NCI-H2171 treated with DMSO at 0.1 percent for 48 hours (cell line): ENCODE measurements at places on chromosomes 1 and 21.

- no peak for DNase-seq
These were observed 42.8 kb upstream of the USP24 start for GRCh38 chr1:55257958-55258357.

- DNase-seq = no peak
These were observed 68.5 kb downstream of the HHAT start for GRCh38 chr1:210397252-210397651.

GRCh38 chr1:23023174-23023845 lies 4.0 kb downstream of the KDM1A start:
- DNase-seq = no peak

GRCh38 chr1:174550296-174550695 lies 102.5 kb downstream of the GPR52 start:
- no peak for DNase-seq

GRCh38 chr1:13816016-13816760 lies 116.2 kb downstream of the PRDM2 start:
- DNase-seq = no peak

DNA sequence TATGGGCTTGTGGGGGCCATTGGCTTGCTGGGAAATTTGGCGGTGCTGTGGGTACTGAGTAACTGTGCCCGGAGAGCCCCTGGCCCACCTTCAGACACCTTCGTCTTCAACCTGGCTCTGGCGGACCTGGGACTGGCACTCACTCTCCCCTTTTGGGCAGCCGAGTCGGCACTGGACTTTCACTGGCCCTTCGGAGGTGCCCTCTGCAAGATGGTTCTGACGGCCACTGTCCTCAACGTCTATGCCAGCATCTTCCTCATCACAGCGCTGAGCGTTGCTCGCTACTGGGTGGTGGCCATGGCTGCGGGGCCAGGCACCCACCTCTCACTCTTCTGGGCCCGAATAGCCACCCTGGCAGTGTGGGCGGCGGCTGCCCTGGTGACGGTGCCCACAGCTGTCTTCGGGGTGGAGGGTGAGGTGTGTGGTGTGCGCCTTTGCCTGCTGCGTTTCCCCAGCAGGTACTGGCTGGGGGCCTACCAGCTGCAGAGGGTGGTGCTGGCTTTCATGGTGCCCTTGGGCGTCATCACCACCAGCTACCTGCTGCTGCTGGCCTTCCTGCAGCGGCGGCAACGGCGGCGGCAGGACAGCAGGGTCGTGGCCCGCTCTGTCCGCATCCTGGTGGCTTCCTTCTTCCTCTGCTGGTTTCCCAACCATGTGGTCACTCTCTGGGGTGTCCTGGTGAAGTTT lies 550 bp downstream of the RXFP4 start:
- no peak for DNase-seq

DNA sequence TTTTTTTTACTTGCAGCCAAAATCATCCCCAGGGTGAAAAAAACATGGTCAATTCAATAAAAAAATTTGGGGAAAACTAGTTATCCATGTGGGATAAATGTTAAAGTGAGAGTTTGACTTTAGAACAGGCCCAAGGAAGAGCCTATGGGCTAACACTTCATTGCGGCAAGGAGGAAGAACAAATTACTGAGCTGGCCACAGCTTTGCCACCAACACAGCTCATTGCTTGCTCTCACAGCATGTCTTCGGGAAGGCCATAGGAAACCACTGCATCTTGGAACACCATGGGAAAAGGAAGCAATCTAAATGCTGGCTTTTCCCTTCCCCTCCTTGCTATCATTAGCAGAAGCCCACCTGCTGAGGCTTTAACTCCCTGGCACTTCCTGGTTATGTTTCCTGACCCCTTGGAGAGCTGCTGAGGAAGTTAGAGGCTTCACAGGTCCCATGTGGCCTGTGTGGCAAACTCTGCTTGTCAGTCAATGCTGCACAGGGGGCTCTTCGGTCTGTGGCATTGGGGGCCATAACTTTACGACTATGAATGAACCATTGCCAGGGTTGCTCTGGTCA lies 86.0 kb downstream of the SLC25A24 start:
- no peak for DNase-seq

GRCh38 chr1:28281608-28282425 lies 22.5 kb downstream of the SESN2 start:
- DNase-seq = no peak

DNA sequence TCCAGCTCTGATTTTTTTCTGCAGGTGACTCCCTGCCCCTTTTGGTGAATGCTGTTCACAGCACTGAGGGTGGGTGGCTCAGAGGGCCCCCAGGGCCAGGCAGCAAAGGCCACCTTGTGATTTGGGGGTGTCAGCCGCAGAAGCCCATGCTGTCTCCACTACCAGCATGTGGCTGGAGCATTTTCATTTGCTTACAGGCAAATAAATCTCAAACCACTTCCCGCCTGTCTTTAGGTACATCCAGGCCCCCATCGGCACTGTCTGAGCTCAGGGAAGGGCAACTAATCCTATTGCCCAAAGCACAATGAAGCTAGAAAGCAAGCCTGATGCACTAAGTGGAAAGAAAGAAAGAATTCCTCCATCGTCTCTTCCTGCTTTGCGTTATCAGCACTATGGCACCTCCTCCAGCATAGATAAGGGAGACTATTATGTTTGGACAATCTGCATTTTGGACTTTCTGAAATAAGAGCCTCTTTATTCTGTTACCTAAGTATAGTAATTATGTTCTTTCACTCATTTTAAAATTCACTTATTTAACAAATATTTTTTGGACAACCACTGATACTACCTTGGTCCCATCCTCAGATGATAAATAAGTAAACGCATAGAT lies 100.5 kb upstream of the TLR5 start:
- no peak for DNase-seq

GRCh38 chr1:29602203-29602602 lies 365.9 kb downstream of the PTPRU start:
- DNase-seq = no peak

GRCh38 chr1:214566158-214567104 lies 15.0 kb upstream of the PTPN14 start:
- no peak for DNase-seq

GRCh38 chr1:162062542-162063015 lies 6.9 kb upstream of the NOS1AP start:
- peak; percentile 85 for DNase-seq

DNA sequence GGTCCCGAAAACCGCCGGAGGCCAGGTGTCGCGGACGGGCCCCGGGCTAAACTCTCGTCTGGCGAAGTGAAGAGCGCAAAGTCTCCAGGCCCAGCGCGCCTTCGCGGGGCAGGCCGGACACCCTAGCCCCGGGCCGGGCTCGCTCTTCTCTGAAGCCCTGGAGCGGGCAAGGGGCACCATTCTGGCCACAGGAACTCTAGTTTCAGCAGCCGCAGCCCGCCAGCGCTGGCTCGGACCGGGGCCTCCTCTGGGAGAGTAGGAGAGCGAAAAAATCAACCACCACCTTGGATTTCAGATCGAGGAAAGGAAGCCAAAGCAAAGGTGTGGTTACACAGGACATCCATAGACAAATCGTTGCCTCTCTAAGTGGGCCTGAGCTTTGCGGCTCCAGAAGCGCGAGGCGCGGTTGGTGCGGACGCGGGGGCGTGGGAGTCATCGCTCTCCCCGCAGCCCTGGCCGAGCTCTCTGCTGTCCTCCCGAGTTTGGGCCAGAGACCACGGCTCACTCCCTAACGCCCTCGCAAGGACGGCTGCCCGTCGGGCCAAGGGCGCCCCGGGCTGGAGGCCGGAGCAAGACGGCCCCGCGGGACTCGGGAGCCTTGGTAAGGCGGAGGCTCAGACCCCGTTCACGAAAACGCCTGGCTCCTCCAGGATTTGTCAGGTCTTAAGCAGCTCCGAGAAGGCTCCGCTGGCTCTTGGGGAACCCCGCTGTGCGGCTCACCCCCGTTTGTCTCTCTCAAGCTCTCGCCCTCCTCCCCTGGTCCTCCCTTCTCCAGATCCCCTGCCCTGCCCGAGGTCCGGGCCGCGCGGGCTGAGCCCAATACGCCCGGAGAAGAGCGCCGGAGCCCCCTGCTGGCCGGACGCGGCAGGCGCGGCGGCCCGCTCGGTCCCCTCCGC lies 132.9 kb upstream of the DPYD start:
- DNase-seq = peak; percentile 37

GRCh38 chr1:228900886-228901392 lies 165.7 kb downstream of the RHOU start:
- DNase-seq = no peak

GRCh38 chr21:36193200-36193599 lies 36.6 kb downstream of the DOP1B start:
- DNase-seq = no peak

GRCh38 chr1:26529655-26530409 lies at the start of gene RPS6KA1:
RPS6KA1 (plus strand) TSS chr1:26529761; CDS start chr1:26529921, 160 bp downstream.
- peak; percentile 68 for DNase-seq

GRCh38 chr1:172219966-172220365 lies 200.5 kb upstream of the C1orf105 start:
- DNase-seq = no peak

DNA sequence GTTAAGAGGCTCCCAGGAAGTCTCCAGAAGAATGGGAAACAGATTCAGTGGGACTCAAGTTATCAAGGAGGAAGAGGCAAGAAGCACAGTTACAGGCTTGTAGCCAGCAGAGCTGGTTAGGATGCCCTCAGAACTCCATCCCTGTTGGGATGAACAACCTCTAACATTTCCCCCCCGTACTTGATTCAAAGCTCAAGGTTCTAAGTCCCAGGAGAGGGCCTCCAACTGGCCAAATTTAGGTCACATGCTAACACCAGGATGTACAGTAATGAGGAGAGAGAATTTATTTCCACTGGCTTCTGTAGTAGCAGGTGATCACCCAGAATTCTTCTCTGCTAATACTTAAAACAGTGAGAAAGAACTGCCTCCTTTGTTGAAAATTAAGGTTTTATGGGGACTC lies 22.3 kb upstream of the HSPA13 start:
- DNase-seq = no peak

GRCh38 chr1:172883844-172884243 lies 166.9 kb downstream of the TNFSF18 start:
- no peak for DNase-seq

DNA sequence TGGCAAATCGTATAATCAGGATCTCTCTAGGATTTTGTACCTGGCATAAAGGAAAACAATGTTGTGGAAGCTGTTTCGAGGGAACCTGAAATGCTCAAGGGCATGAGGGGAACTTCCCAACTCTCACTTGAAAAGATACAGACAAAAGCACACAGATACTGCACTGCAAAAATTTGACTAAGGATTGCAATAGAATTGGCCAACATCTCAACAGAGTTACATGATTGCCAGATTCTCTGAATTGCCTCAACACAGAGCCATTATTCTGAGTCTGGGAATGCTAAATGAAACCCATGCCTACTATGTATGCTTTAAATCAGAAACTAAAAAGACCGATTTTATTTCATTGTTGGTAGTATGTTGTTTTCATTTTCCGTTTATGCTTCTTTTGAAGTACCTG lies 16.0 kb downstream of the KRTAP19-8 start:
- no peak for DNase-seq

- no peak for DNase-seq
These were observed 31.9 kb upstream of the LYPD8 start for GRCh38 chr1:248787430-248787829.

DNA sequence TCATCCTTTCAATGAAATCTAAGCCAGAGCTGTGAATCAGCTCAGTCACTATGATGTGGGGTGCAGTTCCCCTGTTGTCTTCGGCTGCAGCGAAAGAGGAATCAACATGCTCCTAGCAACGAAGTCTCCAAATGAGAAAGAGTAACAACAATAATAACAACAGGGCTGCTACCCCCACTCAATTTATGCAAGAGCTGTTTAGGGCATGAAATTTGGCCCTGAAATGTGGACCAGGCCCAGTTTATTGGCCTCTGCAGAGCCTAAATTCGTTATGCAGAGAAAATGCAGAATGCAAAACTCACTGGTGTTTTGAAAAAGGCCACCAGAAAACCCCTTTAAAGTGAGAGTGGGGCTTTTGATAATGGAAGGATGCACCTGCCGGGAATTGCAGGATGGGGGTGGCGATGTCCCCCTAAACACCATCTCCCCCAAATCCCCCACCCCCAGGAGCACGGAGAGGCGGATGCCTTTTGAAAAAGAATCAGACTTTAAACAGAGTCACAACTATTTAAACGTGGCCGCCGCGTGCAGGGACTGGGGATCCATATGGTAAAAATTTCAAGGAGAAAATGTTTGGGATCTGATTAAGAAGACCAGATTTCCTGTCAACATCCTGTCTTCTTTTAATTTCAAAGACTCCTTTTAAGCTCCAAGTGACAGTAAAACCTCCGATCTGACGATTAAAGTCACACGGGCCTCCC lies 1.9 kb downstream of the RUNX3 start:
- DNase-seq = no peak

- no peak for DNase-seq
These were observed 544.4 kb upstream of the PKN2 start for GRCh38 chr1:88139633-88140032.

DNA sequence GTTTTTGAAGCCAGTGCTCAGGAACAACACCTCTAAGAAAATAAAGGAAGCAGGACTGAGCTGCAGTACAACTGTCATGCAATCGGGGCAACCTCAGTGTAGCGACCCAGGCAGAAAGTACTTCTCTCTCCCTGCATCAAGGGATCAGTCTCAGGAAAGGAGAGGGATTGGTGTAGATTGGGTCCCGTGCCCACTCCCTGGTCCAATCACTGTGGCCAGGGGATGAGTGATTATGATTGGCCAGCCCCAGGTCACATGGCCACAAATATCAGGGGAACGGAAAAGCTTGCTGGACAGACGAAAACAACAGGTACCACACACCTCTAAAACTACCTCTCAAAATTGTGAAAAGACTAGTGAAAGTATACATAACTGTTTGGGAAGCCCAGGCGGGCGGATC lies 136.2 kb upstream of the F3 start:
- no peak for DNase-seq
